ENCODE measurements at places on chromosomes 12 and 14.
A peak's percentile ranks its signal among the peaks of the same experiment; 100 is the strongest.

DNA sequence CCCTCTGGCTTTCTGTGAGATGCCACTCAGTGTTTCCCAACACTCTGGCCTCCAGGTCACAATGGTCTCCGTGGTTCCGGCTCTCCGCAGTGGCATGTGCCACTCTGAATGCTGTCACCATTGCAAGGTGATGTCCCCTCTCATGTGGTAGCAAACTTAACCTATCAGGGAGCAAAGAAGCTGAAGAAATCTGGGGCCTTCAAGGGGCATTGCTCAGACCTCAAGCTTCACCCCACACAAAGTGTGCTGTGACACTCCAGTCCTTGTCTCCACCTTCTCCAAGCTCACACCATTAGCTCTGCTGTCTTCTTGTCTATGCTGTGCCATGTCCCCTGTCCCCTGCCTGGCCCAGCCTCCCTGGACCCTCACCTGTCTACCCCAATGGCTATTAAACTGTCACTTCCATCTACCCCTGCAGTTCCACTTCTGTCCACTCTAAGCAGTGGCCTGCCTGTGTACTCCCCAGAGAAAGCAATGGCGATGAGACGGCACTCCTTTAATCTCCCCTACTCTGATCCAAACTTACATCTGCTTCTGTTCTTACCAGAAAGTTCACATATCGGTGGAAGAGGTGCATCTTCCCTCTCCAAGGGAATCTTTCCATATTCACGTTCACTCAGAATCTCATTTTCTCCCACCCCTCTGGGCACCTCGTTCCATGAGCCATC lies 93.7 kb downstream of the DHRS2 start:
- DNase-seq, result no peak

- peak; percentile 98 for DNase-seq
These were observed 8.3 kb downstream of the PXN start for GRCh38 chr12:120257041-120257821.

DNA sequence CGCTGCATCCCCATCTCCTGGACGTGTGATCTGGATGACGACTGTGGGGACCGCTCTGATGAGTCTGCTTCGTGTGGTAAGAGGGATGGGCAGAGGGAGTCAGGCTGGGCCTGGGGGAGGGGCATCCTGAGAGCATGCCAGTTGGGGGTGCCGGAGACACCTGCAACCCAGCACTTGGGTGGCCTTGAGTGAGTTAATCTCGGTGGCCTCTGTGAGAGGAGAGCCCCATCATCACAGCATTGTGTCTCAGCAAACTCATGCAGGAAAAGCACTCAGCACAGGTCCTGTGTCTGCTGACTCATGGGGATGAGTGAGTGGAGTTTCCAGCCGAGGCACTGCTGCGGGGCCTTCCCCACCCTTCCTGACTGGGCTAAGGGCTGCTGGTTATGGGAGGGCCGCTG lies 19.6 kb upstream of the LRP1-AS start:
- DNase-seq, result peak; percentile 68

DNA sequence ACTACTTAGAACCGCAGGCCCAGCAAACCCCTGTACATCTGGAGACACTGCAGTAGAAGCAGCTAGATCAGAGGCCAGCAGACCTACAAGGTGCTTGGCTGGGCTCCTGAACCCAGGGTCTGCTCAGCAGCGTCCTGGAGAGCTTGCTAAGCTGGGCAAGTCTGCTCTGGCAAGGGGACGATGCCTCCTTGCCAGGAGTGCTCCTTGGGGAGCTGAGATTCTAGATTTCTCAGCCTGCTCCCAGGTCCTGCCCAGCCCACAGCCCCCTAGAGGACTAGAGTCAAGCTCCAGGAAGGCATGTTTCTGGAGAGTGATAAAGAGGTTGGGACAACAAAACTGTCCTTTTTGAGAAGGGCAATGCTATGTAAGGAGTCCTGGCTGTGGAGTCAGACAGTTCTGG lies 60.3 kb downstream of the HSPB8 start:
- no peak for DNase-seq

DNA sequence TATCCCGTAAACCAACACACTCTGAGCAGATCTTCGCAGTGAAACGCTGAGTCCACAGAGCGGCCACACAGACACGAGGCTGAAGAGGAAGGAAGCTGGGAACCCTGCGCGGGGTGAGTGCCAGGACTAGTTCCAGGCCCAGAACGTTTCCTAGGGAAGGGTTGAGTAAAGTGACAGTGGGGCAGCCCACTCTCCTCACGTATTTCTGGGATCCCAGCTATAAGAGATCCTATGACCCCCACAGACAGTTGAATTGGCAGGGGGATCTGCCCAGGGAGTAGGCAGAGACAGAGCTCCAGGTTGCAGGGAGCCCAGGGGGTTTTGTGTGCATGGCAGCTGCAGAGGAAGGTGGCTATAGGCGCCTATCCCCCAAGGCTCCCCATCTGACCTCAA lies 51.1 kb downstream of the GTF2A1 start:
- DNase-seq, result peak; percentile 13

DNA sequence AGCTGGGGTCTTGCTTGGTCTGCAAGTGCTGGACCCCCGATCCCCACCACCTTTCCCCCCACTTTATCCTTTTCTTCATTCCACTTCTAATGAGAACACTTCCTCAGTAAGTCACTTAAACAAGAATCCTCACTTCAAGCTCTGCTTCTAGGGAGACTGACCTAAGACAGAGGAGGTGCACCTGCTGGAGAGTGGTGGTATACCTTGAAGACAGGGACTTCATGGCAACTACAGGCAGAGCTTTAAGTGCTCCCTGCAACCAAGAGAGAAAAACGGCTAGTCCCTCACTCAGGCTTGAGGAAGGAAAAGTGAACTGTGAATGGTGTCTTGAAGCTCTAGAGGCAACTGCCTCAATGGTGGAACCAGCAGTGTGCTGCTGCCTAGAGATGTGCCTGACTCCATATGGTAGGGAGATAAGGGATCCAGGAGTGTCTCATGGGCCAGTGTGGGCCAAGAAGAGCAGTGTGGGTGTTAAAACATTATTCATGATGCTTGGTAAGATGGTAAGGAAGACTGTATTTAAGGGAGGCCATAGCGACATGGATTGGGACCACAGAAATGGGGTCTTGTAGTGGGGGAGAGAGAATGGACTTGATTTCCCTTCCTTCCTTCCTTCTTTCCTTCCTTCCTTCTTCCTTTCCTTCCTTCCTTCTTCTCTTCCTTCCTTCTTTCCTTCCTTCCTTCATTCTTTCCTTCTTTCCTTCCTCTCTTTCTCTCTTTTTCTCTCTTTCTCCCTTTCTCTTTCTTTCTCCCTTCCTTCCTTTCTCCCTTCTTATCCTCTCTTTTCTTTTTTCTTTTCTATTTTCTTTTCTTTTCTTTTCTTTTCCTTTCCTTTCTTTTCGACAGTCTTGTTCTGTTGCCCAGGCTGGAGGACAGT lies 96.2 kb upstream of the NAP1L1 start:
- no peak for DNase-seq

- peak; percentile 66 for DNase-seq
These were observed 2.0 kb upstream of the MAP1LC3B2 start for GRCh38 chr12:116556964-116557698.
